ENCODE measurements at places on chromosomes 13 and 19.

- DNase-seq = no peak
Measured at GRCh38 chr13:105552078-105552477, 983.4 kb downstream of the EFNB2 start.

DNA sequence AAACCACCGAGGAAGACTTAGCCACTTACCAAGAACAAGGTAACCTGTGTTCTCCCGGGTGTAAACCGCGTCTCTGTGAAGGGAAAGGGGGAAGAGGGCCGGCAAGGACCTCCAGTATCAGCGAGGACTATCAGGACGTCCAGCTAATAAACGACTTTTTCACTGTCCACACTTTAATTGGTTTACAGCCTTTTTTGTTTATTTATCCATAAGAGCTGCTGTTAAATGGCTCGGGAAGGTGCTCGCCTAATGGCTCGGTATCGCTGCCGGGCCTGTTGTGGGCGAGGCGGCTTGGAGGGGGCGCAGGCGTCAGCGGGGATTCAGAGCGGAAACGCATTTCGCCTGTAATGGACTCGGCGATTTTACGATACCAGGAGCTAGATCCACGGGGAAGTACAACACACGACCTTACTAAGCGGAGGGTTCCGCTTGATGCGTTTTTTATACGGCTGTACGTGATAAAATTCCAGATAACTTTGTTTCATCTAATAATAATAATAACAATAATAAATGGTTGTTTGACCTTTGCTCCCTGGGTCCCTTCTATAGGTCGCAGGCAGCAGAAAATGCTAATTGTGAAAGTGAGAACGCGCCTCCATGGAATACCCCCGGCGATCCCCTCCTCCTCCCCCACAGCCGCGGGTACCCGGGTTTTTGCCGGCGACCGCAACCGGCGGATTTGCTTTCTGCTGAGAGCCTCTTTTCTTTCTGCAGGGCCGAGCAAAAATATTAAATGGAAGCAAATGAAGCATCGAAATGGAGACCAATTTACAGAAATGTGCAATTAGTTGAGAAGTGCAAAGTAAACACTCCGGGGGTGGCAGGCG is 2.5 kb upstream of the PDX1 start:
- DNase-seq = no peak

GRCh38 chr13:98986226-98986846 is 8.5 kb upstream of the DOCK9 start:
- no peak for DNase-seq

GRCh38 chr13:111380431-111380830 is 60.0 kb downstream of the TEX29 start:
- no peak for DNase-seq

DNA sequence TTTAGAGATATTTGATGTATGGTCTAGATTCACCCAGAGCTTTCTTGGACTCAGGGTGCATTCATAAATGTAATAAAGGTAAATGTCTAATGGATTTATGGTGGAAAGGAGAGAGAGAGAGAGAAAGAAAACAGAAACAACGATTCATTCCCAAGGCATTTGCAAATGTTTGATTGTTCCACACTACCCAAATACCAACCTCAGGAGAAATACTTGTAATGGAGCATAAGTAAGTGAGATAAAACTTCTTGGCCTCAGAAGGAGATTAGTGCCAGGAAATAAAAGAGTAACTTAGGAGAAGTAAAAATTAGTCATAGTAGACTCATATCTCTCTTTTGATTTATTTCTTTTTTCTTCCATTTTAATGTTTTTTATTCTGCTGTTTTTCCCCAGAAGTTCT is 40.6 kb upstream of the DGKH start:
- DNase-seq = no peak

DNA sequence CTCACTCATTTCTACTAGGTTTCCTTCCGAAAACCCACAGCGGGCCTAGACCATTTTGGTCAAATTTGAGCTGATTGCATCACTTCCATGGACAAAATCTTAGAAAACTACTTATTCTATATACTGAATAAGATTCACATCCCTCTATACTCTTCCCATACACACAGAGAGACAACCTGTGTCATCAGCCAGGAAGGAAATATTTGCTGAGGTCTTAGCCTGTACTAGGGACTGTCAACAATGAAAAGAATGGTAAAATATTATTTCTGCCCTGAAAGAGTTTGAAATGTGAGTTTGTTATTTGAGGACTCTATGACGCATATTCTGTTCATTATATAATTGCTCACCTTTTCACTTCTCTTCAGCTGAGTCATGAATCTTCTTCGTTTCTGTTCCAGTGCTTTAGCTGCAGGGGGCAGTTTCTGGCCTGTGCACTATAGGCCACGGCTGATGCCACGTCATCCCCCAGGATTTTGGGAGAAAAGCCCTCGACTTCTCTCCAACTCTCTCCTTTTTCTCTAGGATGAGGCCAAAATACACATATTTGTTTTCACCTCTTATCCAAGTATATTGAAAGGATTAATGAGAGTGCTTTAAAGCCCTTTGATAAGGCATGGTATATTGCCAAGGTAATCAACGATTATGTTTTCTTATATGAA is 47.7 kb downstream of the GSX1 start:
- DNase-seq = no peak

DNA sequence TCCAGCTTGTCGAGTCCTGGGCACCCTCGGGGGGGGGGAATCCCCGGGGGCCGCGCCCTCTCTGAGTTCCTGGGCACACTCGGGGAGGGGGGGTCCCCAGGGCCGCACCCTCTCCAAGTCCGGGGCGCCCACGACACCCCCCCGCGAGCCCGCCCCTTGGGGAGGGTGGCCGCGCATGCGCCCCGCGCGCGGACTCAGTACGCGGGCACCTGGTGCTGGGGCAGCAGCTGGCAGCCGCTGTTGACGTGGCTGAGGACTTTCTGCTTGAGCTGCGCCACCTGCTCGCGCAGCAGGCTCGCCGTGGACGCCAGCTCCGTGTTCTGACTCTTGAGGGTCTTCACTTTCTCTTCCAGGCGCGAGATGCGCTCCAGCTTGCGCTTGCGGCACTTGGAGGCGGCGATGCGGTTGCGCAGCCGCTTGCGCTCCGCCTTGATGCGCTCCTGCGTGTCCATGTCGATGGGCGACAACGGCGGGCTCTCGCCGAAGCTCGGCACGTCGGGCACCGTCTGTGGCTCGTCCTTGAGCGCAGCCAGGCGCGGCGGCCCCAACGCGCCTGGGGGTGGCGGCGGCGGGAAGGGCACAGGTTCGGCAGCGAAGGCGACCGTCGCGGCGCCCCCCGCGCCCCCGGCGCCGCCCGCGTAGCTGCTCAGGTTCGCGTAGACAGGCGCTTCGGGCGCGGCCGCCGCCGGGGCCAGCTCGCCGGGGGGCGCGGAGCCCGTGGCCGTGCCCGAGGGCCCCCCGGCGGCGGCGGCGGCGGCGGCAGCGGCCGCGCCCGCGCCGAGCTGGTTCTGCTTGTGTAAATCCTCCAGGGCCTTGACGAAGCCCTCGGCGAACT is 958 bp downstream of the JUND start:
- no peak for DNase-seq

DNA sequence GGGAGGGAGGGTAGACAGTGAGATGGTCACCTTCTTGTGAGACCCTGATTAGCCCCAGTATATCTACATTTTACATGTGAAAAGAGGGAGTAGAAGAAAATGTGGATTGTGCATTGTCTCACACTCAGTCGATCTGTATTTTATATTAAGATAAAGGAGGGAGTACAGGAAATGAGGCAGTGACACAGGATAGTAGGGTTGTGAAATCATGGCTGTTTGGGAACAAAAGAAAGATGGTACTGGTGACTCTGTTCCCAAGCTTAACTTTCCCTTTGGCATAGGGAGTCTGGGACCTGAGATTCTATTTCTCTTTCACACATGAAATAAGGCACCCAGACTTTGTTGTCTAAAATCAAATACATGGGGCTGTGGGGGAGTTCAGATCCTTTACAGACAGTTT is 194.7 kb downstream of the ABCC4 start:
- no peak for DNase-seq

- DNase-seq = no peak
Measured at GRCh38 chr13:38045278-38046048, 175.9 kb upstream of the TRPC4 start.

- DNase-seq = no peak
Measured at GRCh38 chr19:55228403-55229031, at the start of gene TMEM86B. TSS of gene TMEM86B (minus strand) at chr19:55228763. CDS start at chr19:55228741, 22 bp downstream.

- DNase-seq = no peak
Measured at GRCh38 chr19:46374536-46375475, 27.9 kb downstream of the PPP5C start.

DNA sequence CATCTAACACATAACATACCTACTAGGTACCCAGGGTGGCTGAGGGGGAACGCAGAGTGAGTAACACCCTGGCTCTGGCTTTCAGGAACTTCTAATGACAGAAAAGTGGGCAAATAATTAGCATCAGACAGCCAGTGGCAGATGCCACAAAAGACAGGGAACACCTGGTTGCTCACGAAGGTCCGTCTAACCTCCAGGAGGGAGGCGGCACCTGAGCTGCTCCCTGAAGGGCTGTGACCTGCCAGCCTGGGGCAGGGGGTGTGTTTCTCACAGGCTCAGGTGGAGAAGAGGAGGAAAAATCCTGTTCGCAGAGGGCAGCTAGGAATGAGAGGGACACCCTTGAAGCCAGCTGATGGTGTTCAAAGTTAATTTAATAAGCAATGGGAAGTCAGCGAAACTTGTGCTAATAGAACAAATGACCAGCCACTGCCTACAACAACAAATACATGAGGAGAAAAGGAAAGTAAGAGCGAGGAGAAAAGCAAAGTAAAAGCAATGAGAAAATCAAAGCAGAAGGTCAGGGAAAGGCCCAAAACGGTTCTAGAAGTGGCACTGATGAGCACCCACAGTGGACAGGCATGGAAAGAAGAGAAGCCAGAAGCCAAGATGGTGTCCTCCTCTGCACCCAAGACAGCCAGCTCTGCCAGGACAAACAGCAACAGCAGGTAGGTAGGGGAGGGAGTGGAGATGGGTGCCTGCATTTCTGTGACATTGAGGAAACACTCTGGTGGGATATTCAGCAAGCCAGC is 87.3 kb downstream of the STK24 start:
- DNase-seq = no peak

GRCh38 chr19:52343548-52343947 is 7.5 kb downstream of the ZNF610 start:
- no peak for DNase-seq

DNA sequence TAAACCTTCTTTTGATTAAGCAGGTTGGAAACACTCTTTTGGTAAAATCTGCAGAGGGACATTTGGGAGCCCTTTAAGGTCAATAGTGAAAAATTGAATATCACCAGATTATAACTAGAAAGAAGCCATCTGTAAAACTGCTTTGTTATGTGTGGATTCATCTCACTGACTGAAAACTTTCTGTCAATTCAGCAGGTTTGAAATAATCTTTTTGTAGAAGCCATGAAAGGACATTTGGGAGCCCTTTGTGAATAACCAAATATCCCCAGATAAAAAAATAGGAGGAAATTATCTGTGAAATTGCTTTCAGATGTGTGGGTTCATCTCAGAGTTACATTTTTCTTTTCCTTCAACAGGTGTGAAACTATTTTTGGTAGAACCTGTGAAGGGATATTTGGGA is 1690.7 kb downstream of the UQCRFS1 start:
- DNase-seq = no peak

DNA sequence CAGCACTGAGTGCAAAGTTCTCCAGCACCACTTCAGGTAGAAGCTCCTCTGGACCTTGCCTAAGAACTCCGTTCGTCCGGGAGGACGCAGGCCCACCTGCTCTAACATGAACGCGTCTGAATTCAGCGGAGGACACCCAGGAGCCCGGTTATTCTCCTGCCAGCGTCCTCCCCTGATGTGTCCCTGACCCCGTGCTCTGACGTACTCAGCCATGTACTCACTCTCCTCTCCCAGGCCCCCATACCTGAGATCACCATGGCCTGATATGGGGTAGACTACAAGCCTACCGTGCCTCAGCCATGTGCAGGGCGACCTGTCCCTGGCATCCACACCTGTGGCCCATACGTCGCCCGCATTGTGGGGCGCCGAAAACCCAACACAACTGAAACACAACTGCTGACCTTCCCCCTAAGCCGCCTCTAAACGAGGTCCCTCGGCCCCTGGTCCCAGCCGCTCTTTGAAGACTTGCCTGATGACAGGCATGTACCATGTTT is 744 bp upstream of the ZNF584 start:
- DNase-seq = no peak

- DNase-seq = no peak
Measured at GRCh38 chr19:16435238-16435917, 36.4 kb downstream of the EPS15L1 start.

DNA sequence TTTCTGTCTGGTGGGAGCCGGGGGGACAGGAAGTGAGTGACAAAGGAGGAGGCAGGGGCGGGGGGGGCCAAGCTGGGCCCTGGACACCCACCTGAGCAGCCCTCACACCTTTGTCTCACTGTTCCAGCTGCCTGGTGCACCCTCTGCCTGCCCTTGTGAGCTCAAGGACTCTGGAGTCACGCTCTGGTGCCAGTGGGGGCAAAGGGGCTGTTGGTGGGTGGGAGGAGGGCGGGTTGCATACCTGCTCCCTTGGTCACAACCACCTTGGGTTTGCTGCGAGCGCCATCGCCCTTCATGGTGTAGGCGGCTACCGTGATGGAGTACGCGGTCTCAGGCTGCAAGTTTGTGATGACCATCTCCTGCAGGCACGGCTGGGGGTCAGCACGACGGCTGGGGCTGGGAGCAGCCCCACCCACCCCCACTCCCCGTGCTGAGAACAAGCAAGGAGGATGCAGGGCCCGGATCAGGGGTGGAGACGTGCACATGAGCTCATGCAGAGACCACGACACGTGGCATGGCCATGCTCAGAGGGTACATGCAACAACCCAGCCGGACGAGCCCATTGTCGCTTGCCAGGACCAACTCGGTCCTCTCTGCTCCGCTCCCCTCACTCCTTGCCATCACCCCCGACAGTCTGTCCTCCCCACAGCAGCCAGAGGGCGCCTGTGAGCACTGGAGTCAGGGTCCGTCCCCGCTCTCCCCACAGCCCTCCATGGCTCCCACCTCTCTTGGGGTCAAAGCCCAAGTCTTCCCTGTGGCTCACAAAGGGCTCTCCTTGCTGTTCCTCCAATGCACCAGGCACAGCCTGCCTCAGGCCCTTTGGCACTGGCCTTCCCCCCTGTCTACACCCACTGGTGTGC is 114.9 kb downstream of the PTPRS start:
- DNase-seq = no peak

- no peak for DNase-seq
Measured at GRCh38 chr13:79727086-79727485, 246.1 kb downstream of the NDFIP2 start.

- DNase-seq = no peak
Measured at GRCh38 chr19:57338877-57339276, 12.2 kb upstream of the ZNF304 start.

GRCh38 chr13:94412870-94413597 is 66.4 kb downstream of the DCT start:
- no peak for DNase-seq

- DNase-seq = no peak
Measured at GRCh38 chr13:60078226-60078625, 85.5 kb downstream of the DIAPH3 start.

DNA sequence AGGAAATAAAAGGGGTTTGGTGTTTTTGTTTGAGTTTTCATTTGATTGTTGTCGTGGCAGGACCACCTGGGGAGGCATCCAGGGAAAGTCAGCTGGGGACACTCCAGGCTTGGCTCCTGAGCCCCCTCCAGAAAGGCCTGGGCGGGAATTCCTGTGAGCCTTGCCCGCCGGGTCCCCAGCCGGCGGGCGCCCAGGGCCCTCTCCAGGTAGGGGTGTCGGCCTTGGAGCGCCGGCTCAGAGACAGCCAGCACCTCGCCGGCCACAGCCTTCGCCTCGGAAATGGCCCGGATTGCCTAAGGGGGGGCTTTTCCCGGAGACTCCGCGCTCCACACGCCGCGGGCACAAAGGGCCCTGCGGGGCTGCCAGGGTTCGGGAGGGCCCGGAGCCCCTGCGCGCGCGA is 125.0 kb downstream of the TNFRSF19 start:
- DNase-seq = no peak

Data from cortex of kidney (tissue), 1 donor.